ENCODE measurements at places on chromosomes 13 and 19.

GRCh38 chr13:25752957-25753551, 298.8 kb downstream of the SHISA2 start:
- no peak for DNase-seq

- no peak for DNase-seq
Observed at GRCh38 chr19:30316560-30317106, 55.6 kb upstream of the ZNF536 start.

DNA sequence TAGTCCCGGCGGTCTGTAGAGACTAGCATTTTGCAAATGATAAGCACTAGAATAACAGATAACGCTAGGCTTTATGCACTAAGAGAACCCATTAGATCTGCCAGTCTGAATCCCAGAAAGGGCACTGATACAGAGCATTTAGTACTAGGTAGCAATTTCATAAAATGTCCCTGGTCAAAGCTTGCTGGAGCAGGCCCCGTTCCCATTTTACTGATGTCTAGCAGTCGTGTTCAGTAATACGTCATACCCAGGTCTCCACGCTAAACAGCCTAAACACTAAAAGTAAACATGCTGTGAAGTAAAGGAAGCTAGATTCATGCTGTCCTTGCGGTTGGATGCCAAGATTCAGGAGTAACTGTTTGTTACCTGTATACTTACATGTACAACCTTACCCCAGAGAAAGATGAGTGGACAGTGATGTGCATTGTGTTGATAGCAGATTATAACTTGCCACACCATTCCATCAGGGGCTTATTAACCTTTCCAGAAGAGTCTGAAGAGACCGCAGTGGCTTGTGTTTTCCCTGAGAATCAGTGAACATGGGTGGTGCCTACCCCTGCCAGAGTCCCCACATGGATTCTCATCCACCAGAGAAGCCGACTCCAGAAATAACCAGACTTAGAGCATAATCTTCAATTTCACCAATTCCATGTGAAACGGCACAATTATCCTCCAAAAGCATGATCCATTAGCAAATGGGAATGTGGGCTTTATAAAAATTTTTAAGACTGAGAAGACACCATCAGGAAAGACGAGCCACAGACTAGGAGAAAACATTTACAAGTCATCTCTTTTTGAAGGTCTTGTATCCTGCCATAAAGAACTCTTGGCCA, 3.4 kb upstream of the RPS11 start:
- no peak for DNase-seq

- DNase-seq: no peak
Observed at GRCh38 chr13:110416131-110417025, 109.3 kb downstream of the COL4A2 start.

GRCh38 chr13:46207828-46208227, 3.9 kb upstream of the LRRC63 start:
- no peak for DNase-seq

GRCh38 chr13:28503182-28503967, 8.4 kb upstream of the FLT1 start:
- DNase-seq: no peak

- DNase-seq: no peak
Observed at GRCh38 chr13:26956522-26957142, 196.0 kb upstream of the GPR12 start.

GRCh38 chr19:51325161-51325976, 13.9 kb downstream of the IGLON5 start:
- DNase-seq: no peak

DNA sequence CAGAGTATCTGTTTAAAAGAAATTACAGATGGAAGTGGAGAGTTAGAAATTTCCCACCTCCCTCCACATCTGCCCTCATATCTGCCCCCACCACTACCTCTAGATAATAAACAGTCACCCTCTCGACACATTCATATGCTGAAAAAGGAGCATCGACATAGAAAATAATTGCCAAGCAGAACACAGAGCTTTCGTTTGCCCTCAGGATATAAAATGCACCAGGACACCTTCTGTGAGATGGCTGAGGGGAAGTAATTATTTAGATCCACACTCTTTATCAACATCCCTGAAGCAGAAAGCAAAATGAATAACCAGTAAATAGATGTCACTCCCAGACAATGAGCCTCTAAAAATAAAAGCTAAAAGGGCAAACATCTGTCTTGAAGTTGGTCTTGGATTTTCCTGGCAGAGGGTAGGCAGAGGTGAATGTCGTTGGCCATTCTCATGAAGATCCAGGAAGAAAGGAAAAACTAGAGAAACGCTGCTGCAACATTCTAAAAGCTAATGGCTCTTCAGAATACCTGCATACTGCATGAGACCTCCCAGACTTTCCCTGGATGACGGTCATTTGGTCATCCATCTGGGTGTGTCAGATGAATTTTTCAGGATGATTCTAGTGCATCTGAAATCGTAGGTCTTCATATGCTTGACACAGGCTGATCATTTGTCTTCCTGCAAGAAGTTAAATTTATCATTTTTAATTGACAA, 527.5 kb downstream of the RFC3 start:
- no peak for DNase-seq

- DNase-seq: no peak
Observed at GRCh38 chr13:52371736-52372247, 34.2 kb downstream of the THSD1 start.

- no peak for DNase-seq
Observed at GRCh38 chr19:53086949-53087348, 16.3 kb downstream of the ZNF160 start.

DNA sequence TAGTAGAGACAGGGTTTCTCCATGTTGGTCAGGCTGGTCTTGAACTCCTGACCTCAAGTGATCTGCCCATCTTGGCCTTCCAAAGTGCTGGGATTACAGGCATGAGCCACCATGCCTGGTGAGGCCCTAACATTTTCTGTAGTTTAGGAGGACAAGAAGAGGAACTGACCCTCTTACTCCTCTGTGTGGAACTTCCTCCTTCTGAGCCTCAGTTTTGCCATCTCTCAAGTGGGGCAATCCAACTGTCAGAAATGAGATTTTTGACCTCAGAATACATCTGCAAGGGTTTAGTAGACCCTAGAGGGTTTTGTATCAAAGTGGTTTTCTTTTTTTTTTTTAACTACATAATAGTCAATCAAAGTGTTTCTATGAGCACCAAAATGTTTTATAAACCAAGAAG, 2.4 kb downstream of the DKKL1 start:
- no peak for DNase-seq

GRCh38 chr13:49216334-49216733, 3.8 kb upstream of the MLNR start:
- DNase-seq: no peak

DNA sequence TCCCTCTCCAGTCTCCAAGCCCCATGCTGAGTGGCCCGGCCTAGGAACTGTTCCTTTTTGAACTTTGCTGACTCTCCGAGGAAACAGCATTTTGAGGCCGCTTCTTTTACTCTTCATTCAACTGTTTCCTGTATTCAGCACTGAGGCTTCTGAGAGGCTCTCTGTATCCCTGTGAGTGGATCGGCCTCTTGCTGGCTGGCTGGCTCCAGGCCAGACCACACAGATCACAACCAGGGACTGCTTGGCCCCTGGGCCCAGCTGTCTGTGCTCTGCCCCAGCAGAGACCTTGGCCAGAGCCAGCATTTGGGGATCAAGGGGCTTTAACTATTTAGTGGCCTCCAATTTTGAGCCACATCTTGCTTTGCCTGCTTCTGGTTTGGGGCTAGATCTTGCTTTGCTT, 75.6 kb upstream of the KL start:
- DNase-seq: no peak

- no peak for DNase-seq
Observed at GRCh38 chr13:58876473-58876872, 1244.9 kb downstream of the PCDH17 start.

DNA sequence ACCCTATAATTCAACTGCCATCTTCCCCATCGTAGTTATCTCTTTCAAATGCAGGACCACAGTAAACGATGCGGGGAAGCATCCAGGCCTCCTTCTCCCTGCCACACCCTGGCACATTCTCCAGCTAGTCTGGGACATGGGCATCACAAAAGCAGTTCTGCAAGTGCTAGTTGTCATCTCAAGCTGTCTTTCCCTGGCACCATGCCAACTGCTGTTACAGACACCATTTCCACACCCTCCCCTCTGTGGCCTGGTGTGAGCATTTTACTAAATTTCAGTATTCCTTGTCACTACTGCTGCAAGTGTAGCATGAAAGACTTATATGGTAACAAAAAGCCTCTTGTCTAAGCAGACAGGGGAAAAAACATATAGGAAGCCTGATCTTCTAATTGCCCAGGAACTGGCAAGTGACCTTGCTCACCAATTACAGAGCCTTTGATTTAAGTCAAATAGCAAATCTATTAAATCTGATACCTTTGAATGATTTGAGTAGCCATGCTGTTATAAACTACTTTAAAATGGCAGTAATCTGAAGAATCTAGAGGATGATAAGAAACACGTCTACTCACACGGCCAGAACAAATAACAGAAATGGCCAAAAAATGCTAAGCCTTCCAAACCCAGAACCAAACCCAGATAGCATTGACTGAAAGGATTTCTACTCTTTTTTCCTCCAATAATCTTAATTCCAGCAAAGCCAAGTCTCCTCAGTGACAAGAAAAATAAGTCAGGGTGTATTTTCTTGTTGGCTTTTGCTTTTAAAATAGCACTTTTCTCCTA, 179.0 kb downstream of the NUFIP1 start:
- DNase-seq: no peak

DNA sequence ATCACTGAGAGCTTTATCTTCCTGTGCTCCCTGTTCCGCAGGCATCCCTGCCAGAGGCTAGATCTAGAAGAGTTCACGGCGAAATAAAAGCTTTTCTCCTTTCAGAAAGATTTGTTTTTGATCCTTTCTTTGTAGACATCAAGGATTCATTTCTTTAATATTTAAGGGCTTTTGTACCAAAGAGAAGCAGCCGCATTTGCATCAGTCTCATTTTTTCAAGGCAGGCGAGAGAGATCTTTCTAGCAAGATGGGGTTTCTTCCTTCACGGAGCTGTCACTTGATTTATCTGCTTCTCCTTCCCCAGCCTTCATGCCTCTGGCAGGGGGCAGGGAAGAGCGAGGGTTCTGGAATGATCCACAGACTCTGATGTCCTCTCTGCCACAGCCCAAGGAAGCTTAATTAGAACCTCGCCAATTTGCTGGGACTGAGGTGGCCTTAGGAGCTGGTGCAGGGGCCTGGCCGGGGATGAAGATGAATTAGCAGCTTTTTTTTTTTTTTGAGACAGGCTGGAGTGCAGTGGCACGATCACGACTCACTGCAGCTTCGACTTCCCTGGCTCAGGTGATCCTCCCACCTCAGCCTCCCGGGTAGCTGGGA, 40.0 kb downstream of the PIN1 start:
- DNase-seq: no peak

All from activated T-helper 1 cell treated with Interleukin-2 at 50 U/mL for 16 hours (primary cell).